Activated T-helper 1 cell treated with anti-CD3 and anti-CD28 coated beads, Interleukin-12 subunit alpha, Interleukin-12 subunit beta, Interleukin-2, Interleukin-4 antibody, amounts not matched to agents 30 ng/mL and 10 ng/mL and 1 ng/mL, durations not matched to agents 14 hours and 24 hours and 36 hours (primary cell): ENCODE measurements at places on chromosomes 7 and 10. TPM values are rescaled to one million over a fixed set of nuclear protein-coding genes. Genes with fewer than 3 reads are reported as not detected.
A peak's percentile ranks its signal among the peaks of the same experiment; 100 is the strongest.

Gene HIPK2
- total RNA-seq, result 28.3 and 29.2 TPM in 2 replicates

Gene GNAT3
- total RNA-seq, result not detected in 2 replicates

Gene UPK3BL2
- 13.4 and 15.7 TPM in 2 replicates for total RNA-seq

Gene ABCB1
- 3.3 and 3.6 TPM in 2 replicates for total RNA-seq

Gene PDE1C
- not detected in 2 replicates for total RNA-seq

Gene AKR1C3
- total RNA-seq, result 0.26 TPM in 1 of 2 replicates, not detected in the other

Gene AS3MT
- 0.12 and 0.47 TPM in 2 replicates for total RNA-seq

Gene KCNIP2
- 1.4 and 2.5 TPM in 2 replicates for total RNA-seq

DNA sequence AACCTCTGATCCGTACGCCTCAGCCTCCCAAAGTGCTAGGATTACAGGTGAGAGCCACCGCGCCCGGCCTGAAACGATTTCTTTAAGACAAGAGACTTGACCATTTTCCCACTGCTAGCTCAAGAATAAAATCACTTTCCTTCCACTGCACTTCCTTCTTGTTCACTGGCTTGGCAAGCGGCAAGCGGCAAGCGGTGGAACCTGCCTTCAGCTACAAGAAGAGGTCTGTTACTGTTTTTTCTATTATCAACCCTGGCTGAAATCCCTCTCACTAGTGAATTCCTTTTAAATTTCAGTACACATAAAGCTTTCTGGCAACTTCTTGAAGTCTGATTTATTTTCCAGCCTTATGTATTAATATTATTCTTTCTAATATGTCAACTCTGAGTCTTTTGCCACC lies 12.8 kb upstream of the GNAT3 start:
- no peak overlapping the region for H3K27ac ChIP-seq
- H3K27me3 ChIP-seq, result no peaks in the 10 kb centered on the region
- DNase-seq, result no peak
- no peak overlapping the region for H3K4me3 ChIP-seq
- H3K4me1 ChIP-seq, result no peaks in the 10 kb centered on the region

GRCh38 chr7:84039432-84039831 lies 155.2 kb downstream of the SEMA3A start:
- H3K4me1 ChIP-seq, result no peaks in the 10 kb centered on the region
- no peak overlapping the region for H3K27ac ChIP-seq

GRCh38 chr10:6530211-6530840 lies 49.8 kb downstream of the PRKCQ start:
- peak overlapping the region; percentile 99 for H3K27ac ChIP-seq
- H3K4me1 ChIP-seq, result peaks cover 75% of the 10 kb centered on the region
- DNase-seq, result peak; percentile 78
- no peaks in the 10 kb centered on the region for H3K27me3 ChIP-seq
- peak overlapping the region; percentile 80 for H3K4me3 ChIP-seq

DNA sequence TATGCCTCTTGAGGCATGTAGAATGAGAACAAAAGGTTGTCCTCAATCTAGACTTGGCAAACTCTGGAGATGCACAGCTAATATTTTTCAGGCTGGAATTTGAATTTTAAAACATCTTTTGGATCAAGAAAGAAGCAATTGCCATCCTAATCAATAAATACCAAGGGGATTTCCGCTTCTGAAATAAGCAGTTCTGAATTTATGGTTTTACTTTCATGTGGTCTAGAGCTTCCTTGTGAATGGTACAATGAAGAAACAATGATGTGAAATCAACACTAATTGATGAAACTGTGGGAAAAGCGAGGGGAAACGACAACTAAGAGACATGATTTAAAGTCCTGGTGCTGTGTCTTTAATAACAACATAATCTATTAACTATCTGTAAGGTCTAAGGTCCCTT lies 1202.7 kb downstream of the SORCS3 start:
- H3K4me1 ChIP-seq, result no peaks in the 10 kb centered on the region
- H3K4me3 ChIP-seq, result no peak overlapping the region
- H3K27ac ChIP-seq, result no peak overlapping the region

GRCh38 chr10:91910467-91910866 lies 1.2 kb upstream of the FGFBP3 start:
- H3K27ac ChIP-seq, result no peak overlapping the region
- no peak overlapping the region for H3K4me3 ChIP-seq
- DNase-seq, result no peak
- peaks cover 29% of the 10 kb centered on the region for H3K4me1 ChIP-seq
